ENCODE measurements at places on chromosomes 16 and 17.

- DNase-seq: no peak
Measured at GRCh38 chr16:4945560-4946502, 8.9 kb upstream of the PPL start.

GRCh38 chr16:88725609-88726407 lies 19.5 kb downstream of the CTU2 start:
- no peak for DNase-seq

GRCh38 chr17:57499648-57500049 lies 243.3 kb downstream of the MSI2 start:
- no peak for DNase-seq

DNA sequence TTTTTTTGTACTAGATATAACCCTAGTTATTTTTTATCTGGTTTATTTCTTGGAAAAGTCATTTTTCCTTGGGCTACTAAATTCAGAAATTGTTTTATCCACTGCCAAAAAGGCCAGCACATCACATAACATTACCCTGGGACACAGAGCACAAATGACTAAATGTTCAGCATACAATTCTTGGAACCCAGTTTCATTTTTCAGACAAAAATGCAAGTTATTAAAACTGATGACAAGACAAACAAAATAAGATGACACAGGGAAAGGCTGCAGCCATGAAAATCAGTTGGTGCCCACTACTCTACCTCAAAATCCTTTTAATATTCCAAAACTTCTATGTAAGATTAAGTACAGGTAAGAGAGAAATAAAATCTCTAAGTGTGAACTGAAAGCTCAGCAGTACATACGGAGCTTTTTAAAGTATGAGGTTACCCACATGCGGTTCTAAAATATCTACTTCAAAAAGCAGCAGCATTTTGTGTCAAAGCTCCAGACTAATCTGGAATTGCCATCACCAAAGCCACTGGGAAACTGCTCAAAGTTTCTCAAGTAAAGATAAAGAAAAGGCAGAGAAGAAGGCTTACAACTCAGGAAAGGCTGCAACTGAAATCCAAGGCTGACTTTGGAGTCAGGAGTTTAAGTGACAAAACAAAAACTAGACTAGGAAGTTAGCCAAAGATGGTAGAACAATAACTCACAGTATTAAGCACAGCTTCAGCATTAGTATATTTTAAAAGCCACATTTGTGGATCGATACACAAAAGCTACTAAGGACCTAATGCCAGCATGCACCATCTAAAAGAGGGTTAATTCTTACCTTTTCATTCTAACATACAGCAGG lies 41.4 kb downstream of the AP1G1 start:
- no peak for DNase-seq

DNA sequence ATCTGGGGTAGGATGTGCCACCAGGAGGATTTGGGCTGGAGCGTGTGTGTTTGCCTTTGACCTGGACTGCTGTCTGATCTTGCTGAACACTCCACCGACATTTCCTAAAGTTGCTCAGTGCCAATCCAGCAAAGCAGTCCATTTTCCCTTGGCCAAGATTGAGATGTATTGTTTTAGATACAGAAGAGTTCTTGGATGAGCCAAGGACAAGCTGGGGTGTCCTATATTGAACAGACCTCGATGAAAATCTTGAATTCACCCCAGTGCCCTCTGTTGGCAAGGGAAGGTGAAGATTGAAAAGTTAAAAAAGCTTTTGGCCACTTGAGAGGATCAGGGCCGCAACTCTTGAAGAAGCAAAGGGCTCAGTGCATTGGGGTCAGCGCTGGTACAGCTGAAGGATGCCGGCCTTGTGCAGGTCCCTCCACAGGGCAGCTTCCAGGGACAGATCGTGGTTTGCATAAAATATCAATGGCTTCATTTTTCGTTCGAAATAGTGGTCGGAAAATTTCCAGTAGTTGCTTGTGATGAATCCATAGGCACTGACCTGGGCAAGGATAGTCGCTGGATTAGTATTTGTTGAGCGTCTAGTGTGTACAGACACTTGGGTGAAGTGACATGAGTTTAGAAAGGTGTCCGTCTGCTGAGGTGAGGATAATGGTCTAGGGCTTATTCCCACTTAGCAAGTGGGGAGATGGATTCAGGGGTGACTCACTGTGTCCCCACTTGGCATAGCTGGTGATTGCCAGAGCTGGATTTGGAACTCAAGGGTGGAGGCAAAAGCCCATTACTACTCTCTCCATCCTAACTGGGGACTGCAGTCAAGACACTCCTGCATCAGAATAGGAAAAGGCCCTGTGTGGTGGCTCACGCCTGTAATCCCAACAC lies 19.7 kb downstream of the ST6GALNAC2 start:
- no peak for DNase-seq

- no peak for DNase-seq
Measured at GRCh38 chr16:55091213-55091870, 160.7 kb downstream of the IRX5 start.

- DNase-seq: no peak
Measured at GRCh38 chr16:84833144-84833500, 13.3 kb downstream of the CRISPLD2 start.

DNA sequence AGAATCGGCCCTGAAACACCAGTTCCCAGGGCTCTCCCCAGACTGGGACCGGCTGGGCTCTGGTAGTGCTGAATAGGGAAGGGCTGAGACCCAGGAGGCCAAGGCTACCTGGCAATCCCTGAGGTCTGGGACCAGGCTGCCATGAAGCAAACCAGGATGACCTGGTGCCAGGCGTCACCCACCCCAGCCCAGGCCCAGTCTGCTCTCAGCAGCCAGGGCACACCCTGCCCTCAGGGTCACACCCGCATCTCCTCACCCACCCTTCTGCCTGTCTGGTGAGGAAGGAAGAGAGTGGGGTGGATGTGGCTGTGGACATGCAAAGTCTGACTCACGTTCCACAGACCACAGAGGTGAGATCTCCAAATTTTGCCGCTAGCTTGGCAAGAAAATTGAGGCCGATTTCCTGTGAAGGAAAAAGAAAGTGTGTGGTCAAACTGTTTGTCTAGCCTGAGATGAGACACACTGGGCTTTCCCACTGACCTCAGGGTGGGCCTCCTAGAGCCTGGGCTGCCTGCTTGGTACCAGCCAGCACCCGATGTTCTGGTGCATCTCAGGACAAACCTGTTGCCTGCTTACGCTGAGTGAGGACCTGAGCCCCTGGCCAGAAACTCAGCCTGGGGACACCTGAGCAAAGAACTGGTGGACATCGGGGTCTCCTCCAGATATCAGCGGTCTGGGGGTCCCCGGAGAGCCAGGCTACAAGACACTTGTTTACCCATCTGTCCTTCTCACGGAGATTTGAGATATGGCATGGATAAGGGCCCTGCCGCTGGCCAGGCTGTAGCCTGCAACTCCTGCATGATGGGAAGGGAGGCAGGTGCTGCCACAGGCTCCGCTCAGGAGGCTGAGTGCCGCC lies 6.3 kb upstream of the RAB37 start:
- peak; percentile 79 for DNase-seq

- DNase-seq: no peak
Measured at GRCh38 chr17:40356990-40357881, 7.3 kb downstream of the GJD3 start.

DNA sequence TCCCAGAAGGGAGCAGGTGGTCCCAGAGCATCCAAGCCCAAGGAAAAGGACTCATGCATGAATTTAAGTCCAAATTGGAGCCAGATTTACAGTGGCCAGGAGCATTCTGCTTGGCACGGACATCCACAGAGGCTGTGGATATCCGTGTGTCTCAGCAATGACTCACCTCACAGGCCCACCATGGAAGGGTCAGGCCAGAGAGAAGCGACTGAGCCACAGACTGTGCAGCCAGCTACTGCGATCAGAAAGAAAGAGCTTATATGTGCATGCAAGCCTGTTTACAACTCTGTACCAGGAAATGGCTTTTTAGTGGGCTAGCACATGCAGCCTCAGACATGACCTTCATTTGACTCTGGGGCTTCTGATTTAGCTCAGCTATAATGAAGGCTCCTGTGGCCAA lies 231.0 kb downstream of the C16orf95 start:
- DNase-seq: no peak

- no peak for DNase-seq
Measured at GRCh38 chr17:31521632-31522283, 130.3 kb downstream of the RAB11FIP4 start.
